ENCODE measurements at places on chromosomes 2 and 18.

GRCh38 chr2:32330136-32330535 lies 26.7 kb upstream of the BIRC6 start:
- no peak for DNase-seq

GRCh38 chr2:190574169-190574568 lies 39.6 kb upstream of the NEMP2 start:
- no peak for DNase-seq

- no peak for DNase-seq
Measured at GRCh38 chr2:62465741-62466502, 40.1 kb downstream of the TMEM17 start.

DNA sequence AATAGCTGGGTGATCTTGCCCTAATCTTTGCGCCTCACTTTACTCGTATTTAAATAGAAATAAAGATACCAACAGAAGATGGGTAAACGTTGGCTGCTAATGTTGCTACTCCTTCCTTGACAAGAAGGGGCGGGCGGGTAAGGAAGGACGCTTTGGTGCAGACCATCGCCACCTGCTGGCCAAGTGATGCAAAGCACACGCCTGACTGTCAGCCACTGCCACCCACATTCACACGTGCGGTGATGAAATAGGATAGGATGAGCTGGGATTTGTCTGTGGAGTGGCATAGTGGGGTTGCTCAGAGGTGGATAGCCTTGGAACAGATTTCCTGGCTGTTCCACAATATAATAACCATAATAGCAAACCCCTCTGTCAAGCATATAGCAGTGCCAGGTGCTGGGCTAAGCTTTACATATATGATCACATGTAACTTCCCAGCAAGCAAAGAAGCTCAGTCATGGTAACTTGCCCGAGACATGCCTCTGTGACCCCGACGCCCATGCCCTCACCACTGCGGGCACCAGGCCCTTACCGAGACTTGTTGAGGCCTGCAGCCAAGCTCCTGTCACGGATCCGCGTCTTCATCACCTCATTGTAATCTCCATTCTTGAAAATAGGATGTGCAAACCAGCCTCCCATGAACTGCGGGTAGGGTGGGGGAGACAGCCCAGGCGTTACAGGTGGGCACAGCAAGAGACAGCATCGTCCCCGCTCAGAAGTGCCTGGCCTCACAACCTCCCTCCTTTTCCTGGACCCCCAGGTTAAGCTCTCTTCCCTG lies 39.3 kb downstream of the LCT start:
- peak; percentile 86 for DNase-seq

- DNase-seq: no peak
Measured at GRCh38 chr2:167686691-167687090, 560.7 kb downstream of the STK39 start.

DNA sequence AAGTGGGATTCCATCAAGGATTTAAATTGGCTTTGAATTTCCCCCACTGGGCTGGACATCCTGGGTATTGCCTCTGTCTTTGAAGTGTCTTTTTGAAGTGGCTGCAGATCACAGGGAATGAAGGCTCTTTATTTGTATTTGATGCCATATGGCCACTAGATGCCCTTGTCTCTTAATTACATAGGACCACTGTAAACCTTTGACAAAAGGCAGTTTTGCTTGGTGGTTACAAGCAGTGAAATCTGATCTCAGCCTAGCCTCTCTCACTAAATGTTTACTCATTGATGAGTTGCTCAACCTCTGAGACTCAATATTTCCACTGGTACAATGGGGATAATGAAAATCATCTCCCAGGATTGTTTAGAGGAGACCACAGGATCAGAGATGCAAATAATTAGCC lies 102.2 kb downstream of the INSIG2 start:
- no peak for DNase-seq

GRCh38 chr2:144011553-144011952 lies 508.4 kb downstream of the ZEB2 start:
- DNase-seq: no peak

DNA sequence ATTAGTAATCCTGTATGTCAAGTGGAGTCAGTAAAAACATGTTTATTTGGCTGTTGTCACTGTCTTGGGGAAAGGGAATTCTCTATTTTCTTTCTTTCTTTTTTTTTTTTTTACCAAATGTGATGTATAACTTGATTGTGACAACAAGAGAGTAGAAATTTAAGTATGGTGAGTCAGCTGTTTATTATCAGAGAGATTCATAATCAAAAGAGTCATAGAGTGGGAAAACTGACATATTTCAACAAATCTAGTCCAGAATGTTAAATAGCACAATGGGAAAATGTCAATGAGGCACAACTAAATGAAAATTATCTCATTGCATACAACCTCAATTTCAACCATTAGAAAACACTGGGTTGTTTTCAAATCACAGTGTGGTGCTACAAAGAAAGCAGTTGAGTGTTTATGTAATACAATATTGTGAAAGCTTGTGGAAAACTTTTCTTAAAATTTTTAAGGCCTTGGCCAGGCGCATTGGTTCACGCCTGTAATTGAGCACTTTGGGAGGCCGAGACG lies 111.9 kb upstream of the DTNA start:
- no peak for DNase-seq

- no peak for DNase-seq
Measured at GRCh38 chr18:23450022-23450421, 3.1 kb upstream of the RIOK3 start.

GRCh38 chr18:23966909-23967308 lies 47.6 kb upstream of the TTC39C start:
- DNase-seq: no peak

GRCh38 chr2:216661639-216662375 lies 28.6 kb downstream of the IGFBP2 start:
- DNase-seq: no peak

GRCh38 chr2:177673602-177674595 lies 281.3 kb downstream of the AGPS start:
- no peak for DNase-seq

GRCh38 chr2:169172151-169172735 lies 102.9 kb downstream of the DHRS9 start:
- DNase-seq: no peak

DNA sequence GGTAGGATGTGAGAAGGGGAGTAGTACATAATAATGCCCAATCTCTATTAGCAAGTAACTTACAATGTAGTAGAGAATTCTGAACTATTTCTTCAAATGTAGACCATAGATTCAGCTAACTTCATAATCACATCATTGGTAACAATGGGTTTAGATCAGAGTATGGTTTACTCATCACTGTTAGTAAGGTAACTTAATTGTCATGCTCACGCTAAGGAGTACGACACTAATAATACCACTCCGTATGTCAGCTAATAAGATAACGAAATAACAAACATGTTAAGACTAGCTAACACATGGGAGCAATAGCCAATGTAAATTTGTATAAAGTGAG lies 56.4 kb upstream of the CCDC141 start:
- no peak for DNase-seq

DNA sequence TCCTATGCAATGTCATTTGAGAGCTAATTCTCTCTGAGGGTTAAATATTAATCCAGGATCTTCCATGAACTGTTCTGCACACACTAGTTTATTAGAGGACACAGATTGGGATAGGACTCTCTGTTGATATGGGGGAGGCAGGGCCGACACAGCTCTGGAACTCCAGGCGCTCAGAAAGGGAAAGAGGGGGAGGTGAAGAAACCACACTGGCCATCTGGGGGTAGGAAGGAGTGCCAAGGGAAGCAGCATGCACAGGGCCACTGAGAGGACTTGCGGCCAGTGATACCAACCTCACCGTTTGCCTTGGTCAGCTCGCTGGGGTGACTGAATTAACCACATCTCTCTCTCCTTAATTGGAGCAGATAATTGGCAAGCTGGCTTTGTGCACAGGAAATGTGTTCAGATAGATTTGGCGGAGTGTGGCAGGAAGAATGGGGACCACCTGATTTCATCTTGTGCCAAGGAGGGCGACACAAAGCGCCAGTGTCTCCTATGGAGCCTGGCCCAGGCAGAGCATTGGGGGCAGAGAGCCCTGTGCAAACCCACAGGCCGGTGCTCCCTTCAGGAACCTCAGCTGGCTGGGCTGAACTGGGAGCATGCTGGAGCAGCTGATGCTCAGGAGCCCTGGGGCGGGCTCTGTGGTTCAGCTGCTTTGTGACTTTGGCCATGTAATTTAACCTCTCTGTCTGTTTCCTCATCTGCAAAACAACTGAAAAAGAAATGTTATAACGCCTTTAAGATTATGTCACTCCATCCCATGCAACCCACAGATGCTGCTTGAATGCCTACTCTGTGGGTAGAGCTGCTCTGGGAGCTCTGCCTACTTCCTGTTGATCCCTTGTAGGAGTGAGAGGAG lies 114.7 kb upstream of the STON1 start:
- no peak for DNase-seq

DNA sequence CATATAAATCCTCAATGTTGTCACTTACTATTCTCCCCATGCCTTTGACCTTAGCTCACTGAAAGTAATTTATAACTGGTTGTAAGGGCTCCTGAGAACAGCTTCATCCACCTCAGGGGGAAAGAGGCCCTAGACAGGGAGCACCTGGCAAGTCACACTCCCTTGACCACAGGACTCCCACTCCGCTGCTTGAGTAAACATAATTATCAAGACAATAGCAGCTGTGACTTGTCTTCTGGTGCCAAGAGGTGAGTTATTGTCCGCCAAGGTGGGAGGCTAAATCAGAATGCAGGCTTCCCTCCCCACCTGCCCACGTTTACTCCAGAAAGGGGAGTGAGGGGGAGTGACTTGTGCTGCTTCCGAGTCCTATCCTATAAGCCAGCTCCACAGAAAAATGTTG lies 230.6 kb upstream of the LRATD1 start:
- DNase-seq: no peak

GRCh38 chr2:37330681-37331080 lies 6.0 kb upstream of the PRKD3 start:
- DNase-seq: no peak

DNA sequence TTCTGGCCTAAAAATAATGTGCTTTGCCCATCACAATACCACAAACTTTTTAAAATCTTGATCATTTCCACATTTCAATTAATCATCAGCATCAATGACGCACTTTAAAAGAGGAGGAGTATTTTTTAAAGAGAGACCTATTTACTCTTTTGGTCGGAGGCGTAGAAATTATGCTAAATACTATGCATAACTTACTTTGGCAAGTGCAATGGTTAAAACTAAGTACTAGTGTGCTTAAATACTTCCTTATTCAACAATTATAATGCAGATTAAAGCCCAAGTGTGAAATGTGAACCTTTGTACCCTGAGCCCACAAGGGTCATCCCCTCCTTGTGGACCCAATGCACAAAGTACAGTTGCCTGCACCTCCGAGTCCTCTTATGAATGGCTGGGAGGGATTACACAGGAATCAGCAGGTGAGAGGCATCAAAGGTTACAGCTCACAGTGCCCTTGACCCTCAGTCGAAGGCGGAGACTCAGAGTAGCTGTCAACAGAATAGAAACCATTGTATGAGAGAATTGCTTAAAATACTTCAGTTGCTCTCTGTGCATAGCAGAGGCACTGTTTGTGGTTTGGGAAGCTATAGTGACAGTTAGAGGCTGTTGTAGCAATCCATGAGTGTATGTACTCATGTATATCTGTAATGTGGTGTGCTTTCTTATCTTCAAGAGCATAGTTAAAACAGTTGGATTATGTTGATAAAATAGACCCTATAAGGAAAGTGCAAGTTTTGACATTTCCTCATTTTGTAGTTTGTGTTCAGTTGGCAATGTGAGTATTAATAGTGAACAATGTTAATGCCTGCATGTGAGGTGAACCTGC lies 151.7 kb upstream of the ITGA4 start:
- peak; percentile 53 for DNase-seq

DNA sequence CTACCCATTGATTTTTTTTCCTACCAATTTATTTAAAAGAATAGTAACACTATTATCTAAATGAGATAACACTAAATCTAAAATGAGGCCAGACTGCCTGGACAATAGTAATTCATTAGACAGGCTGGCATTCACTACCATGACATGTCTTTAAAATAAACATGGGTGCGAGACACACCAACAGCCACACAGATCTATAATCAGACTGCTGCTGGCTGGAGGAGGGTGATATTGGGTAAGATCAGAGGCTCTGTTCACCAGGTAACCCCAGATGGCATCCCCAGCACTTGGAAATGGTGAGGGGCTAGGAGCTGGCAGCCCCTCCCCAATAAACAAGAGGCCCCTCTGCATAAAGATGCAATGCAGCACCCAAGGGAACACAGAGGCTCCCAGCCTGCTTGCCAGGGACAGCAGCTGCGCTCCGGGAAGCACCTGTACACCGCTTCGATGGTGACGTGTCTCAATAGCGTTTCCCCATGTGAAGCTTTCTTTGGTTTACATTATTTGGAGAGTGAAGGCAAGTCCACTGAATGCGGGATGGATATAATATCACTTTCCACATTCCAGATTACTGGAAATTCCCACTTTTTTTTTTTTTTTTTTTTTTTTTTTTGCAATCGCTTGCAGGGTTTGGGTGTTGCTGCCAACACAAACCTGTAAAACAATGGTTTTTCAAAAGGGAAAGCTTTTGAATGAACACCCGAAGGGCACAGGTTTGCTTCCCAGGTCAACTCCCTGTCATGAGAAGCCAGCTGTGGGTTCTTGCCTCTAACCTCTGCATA lies 159.0 kb downstream of the ZNF516 start:
- DNase-seq: no peak

DNA sequence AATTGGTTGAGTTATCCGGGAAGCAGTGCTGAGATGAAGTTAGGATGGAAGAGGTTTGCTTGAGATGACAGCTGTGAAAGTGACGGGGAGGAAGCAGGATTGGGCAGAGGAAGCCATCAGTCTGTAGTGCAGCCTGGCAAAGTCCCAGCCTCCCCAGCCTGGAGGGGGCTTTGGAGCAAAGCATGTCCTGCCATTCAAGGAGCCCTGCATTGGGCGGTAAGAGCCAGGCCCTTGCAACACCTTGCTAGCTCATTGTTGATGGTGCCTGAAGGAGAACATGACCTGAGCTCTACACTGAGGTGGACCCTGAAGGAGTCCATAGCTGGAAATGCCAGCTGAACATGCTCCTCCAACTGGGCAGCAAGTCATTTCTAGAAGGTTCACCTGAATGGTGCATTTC lies 228.9 kb downstream of the ACKR3 start:
- no peak for DNase-seq

All from activated CD4-positive, alpha-beta T cell treated with anti-CD3 and anti-CD28 coated beads, Interleukin-10, Interleukin-2, amounts not matched to agents 100 ng/mL and 50 ng/mL, durations not matched to agents 16 hours and 8 hours (primary cell).